ENCODE measurements at places on chromosomes 2 and 18. TPM values are rescaled to one million over a fixed set of nuclear protein-coding genes. Genes with fewer than 3 reads are reported as not detected.

PLGLB2 gene
- total RNA-seq: 0.10 TPM

CHMP3 gene
- total RNA-seq: 29.6 TPM

SNED1 gene
- total RNA-seq: 0.60 TPM

HOXD9 gene
- total RNA-seq: not detected

MYO1B gene
- 40.5 TPM for total RNA-seq

DUSP19 gene
- 5.0 TPM for total RNA-seq

HOXD10 gene
- total RNA-seq: not detected

SCYGR2 gene
- total RNA-seq: not detected

DNA sequence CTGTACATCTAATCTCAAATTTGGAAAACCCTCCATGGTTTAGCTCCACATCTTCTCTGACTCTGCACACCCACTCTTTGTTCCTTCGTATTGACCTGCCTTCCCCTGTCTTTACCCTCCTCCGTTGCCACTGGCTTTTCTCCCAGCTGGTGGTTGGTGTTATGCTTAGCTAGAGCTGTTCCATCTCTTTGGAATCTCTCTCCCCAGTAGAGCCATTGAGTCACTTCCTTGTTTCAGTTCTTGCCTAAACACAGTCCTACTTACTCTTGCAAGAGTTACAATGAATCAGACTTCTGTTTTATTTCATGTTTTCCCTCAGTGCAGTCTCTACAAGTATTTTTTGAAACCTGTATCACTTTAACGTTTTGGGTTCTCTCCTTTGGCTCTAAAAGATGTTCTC lies 263.9 kb downstream of the LTBP1 start:
- H3K36me3 ChIP-seq: no peaks in the 10 kb centered on the region
- no peak overlapping the region for H3K27ac ChIP-seq
- H3K4me3 ChIP-seq: no peak overlapping the region
- no peaks in the 10 kb centered on the region for H3K4me1 ChIP-seq

DNA sequence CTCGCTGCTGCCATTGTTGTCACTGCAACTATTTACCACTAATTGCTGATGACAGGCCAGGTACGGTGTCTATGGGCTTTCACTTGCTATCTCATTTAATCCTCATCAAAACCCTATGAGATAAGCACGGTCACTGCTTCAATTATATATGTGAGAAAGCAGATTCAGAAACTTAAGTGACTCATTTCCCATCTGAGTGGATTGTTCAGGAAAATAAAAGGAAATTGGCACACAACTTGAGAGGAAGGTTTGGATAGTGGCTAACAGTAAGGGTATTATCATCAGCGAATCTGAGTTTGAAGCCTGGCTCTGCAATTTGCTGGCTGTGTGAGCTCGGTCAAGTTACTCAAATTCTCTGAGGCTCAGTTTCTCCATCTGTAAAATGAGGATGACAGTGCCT lies 196.0 kb downstream of the KCNS3 start:
- no peak for DNase-seq
- H3K36me3 ChIP-seq: no peaks in the 10 kb centered on the region
- H3K27ac ChIP-seq: no peak overlapping the region
- no peak overlapping the region for H3K4me3 ChIP-seq
- peaks cover 2% of the 10 kb centered on the region for H3K4me1 ChIP-seq

DNA sequence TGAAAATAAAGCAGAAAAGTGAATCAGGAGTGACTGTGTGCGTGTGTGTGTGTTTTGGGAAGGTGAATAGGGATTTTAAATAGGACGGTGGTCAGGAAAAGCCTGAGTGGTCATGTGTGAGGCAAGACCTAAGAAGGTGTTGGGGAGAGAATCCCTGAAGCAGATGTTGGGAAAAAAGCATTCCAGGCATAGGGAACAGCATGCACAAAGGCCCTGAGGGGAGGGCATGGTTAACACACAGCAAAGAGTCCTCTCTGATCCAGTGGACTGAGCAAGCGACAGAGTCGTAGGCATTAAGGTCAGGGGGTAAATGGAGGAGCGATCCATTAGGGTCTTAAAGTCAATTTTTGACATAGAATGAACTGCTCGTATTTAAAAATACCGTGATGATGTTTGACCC lies 34.0 kb upstream of the OTOS start:
- DNase-seq: no peak
- H3K4me3 ChIP-seq: no peak overlapping the region
- no peaks in the 10 kb centered on the region for H3K36me3 ChIP-seq
- H3K27ac ChIP-seq: no peak overlapping the region
- peaks cover 3% of the 10 kb centered on the region for H3K4me1 ChIP-seq

GRCh38 chr2:83970217-83970929 lies 488.7 kb downstream of the SUCLG1 start:
- no peaks in the 10 kb centered on the region for H3K4me1 ChIP-seq
- no peak overlapping the region for H3K4me3 ChIP-seq
- no peak overlapping the region for H3K27ac ChIP-seq
- DNase-seq: no peak
- H3K36me3 ChIP-seq: no peaks in the 10 kb centered on the region

DNA sequence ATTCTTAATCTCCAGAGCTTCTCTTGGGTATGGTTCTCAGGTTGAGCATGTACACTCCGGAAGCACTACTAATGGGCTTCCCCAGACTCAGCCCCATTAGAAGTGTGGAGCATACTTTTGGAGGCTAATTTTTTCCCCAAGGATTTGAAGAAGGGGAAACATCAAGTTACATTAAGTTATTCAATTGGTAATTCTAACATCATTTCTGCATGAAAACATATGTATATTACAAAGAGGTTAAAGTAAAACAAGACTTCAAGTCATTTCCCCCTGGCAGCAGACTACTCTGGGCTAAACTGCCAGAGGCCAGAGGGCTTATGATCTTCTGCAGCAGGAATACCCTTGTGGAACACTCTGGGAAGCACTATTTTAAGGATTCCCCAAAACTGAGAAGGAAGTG lies 227.7 kb upstream of the STK17B start:
- no peaks in the 10 kb centered on the region for H3K36me3 ChIP-seq
- H3K27me3 ChIP-seq: no peaks in the 10 kb centered on the region

- H3K36me3 ChIP-seq: no peaks in the 10 kb centered on the region
- peaks cover 11% of the 10 kb centered on the region for H3K27me3 ChIP-seq
- H3K4me3 ChIP-seq: no peak overlapping the region
- H3K27ac ChIP-seq: no peak overlapping the region
- no peak for DNase-seq
Observed at GRCh38 chr2:67289921-67290371, 107.2 kb upstream of the ETAA1 start.

GRCh38 chr2:230681171-230681545 lies 31.5 kb upstream of the CAB39 start:
- peaks cover 30% of the 10 kb centered on the region for H3K4me1 ChIP-seq
- H3K27ac ChIP-seq: no peak overlapping the region
- H3K27me3 ChIP-seq: no peaks in the 10 kb centered on the region
- H3K36me3 ChIP-seq: peaks cover 3% of the 10 kb centered on the region
- DNase-seq: no peak

DNA sequence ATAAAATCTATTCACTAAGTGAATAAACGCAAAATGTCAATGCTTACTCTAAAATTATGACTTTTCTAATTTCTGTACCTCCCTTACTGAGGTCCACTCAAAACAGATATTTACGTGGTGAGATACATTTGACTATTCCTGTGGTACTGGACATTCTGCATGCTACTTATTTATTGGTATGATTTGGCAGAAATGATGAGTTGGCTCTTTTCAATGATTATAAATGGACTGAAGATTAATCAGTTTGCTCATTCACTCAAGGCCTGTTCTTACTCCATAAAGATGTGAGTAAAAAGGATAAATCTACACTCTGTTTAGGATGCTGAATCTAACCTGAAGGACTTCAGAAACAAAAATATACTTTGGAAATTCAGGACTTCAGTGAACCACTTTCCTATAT lies 98.8 kb downstream of the OLA1 start:
- H3K36me3 ChIP-seq: peaks cover 5% of the 10 kb centered on the region
- no peak overlapping the region for H3K27ac ChIP-seq
- DNase-seq: no peak

- no peak for DNase-seq
- H3K4me1 ChIP-seq: peaks cover 11% of the 10 kb centered on the region
- H3K27ac ChIP-seq: no peak overlapping the region
- no peak overlapping the region for H3K4me3 ChIP-seq
- peaks cover 27% of the 10 kb centered on the region for H3K36me3 ChIP-seq
- no peaks in the 10 kb centered on the region for H3K27me3 ChIP-seq
Observed at GRCh38 chr2:161232571-161232970, 72.3 kb downstream of the TANK start.

- H3K27me3 ChIP-seq: no peaks in the 10 kb centered on the region
- no peak overlapping the region for H3K27ac ChIP-seq
- peaks cover 2% of the 10 kb centered on the region for H3K4me1 ChIP-seq
- H3K4me3 ChIP-seq: peak overlapping the region; percentile 0
- no peaks in the 10 kb centered on the region for H3K36me3 ChIP-seq
Observed at GRCh38 chr18:7946734-7947377, 379.7 kb downstream of the PTPRM start.

- no peak overlapping the region for H3K27ac ChIP-seq
- no peak overlapping the region for H3K4me3 ChIP-seq
- no peaks in the 10 kb centered on the region for H3K4me1 ChIP-seq
Observed at GRCh38 chr18:79755496-79756142, 42.1 kb upstream of the KCNG2 start.

DNA sequence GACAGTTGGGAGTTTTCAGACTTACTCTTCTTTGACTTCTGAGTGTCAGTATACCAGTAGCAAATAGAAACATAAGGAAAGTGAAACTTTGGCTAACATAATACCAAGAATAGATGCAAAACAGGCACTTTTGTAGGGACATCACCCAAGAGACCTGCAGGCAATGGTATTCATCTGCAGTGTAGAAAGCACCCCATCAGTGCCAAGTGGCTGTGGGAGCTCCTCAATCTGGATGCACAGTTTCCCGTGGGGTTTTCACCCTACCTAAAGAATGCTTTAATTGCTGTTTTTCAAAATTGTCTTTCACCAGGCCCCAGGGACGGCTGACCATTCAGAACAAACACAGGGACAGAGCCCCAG lies 96.6 kb upstream of the GPR45 start:
- peak overlapping the region; percentile 65 for H3K4me3 ChIP-seq
- peaks cover 53% of the 10 kb centered on the region for H3K27me3 ChIP-seq
- no peaks in the 10 kb centered on the region for H3K36me3 ChIP-seq
- no peak overlapping the region for H3K27ac ChIP-seq

DNA sequence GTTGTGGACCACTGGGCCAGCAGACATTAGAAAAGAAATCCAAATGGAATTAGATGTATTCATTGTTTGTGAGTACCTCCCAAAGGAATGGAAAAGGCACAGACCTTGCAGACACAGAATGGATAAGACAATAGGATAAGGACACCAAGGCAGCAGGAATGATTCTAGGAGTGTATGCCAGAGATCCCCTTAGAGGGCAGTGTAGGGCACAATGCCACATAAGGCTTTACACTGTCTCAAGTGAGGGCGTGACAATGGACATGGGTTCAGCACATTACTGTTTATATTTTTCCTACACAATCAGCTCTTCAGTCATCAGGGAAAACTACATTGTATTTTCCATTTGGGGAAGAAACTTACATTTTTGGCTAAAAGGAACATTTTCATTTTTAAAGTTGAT lies 250.9 kb downstream of the PTH2R start:
- H3K4me3 ChIP-seq: no peak overlapping the region
- no peak overlapping the region for H3K27ac ChIP-seq
- no peak for DNase-seq
- no peaks in the 10 kb centered on the region for H3K4me1 ChIP-seq
- no peaks in the 10 kb centered on the region for H3K36me3 ChIP-seq

- no peaks in the 10 kb centered on the region for H3K36me3 ChIP-seq
- peaks cover 3% of the 10 kb centered on the region for H3K27me3 ChIP-seq
- H3K4me1 ChIP-seq: no peaks in the 10 kb centered on the region
- no peak overlapping the region for H3K27ac ChIP-seq
Observed at GRCh38 chr2:929925-930324, 20.7 kb upstream of the SNTG2 start.

DNA sequence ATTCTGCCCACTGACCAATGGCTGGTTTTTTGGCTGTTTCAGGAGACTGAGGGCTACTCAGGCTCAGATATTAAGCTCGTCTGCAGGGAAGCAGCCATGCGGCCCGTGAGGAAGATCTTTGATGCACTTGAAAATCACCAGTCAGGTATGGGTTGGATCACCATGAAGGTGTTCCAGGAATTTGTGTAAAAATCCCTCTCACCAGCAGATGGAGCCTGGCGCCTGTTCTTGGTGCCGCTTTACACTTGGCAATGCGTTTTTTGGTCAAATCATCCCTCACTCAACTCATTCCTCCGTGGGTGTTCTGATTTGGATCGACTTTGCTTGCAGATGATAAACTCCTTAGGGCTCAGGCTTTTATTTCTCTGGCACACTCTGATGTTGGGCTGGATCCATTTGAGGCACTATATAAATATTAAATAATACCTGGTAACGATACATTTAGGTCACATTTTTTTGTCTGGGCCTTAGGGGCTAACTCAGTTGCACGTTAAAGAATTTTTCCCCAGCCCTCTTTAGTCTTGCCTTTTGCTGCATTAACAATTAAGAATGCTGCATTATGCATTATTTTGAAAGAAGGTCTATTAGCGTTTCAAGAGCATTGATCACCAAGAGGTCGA lies 50.0 kb downstream of the HDHD2 start:
- H3K27me3 ChIP-seq: no peaks in the 10 kb centered on the region
- peak; percentile 83 for DNase-seq
- no peak overlapping the region for H3K27ac ChIP-seq
- H3K36me3 ChIP-seq: no peaks in the 10 kb centered on the region
- no peaks in the 10 kb centered on the region for H3K4me1 ChIP-seq

- no peaks in the 10 kb centered on the region for H3K4me1 ChIP-seq
- H3K27ac ChIP-seq: no peak overlapping the region
Observed at GRCh38 chr2:214730800-214731407, 78.6 kb downstream of the BARD1 start.

GRCh38 chr2:97747285-97747684 lies 33.9 kb downstream of the ZAP70 start:
- peaks cover 1% of the 10 kb centered on the region for H3K36me3 ChIP-seq
- peaks cover 35% of the 10 kb centered on the region for H3K4me1 ChIP-seq
- H3K27ac ChIP-seq: no peak overlapping the region
- H3K27me3 ChIP-seq: no peaks in the 10 kb centered on the region
- DNase-seq: no peak
- H3K4me3 ChIP-seq: no peak overlapping the region

All from activated naive CD4-positive, alpha-beta T cell treated with anti-CD3 and anti-CD28 coated beads for 36 hours (primary cell).